ENCODE measurements at places on chromosomes 1 and 21.

- no peak for DNase-seq
Observed at GRCh38 chr21:29215709-29216108, 83.0 kb upstream of the BACH1 start.

GRCh38 chr1:171954361-171954760 is 113.1 kb downstream of the DNM3 start:
- DNase-seq = no peak

- no peak for DNase-seq
Observed at GRCh38 chr1:100036718-100037655, 67.2 kb downstream of the SLC35A3 start.

GRCh38 chr1:53732912-53733317 is 6.0 kb downstream of the GLIS1 start:
- DNase-seq = no peak

- DNase-seq = no peak
Observed at GRCh38 chr1:91553177-91553591, 52.5 kb downstream of the CDC7 start.

DNA sequence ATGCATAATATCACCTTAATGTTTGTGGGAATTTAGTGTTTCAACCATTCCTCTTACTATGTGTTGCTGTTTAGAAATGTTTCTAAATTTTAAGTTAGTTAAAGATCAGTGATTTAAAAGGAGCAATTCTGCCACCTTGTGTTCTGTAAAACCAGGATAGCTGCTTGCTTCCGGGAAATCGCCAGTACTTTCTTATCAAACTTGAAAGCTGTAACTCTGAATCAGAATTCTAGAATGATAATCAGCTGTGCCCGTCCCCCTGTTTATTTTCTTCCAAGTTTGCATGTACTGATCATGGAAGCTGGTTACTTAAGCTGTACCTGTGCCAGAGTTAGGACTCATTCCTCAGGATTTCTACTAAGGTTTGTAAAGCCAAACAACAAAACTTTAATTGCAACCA is 656.4 kb downstream of the LTN1 start:
- DNase-seq = peak; percentile 1

DNA sequence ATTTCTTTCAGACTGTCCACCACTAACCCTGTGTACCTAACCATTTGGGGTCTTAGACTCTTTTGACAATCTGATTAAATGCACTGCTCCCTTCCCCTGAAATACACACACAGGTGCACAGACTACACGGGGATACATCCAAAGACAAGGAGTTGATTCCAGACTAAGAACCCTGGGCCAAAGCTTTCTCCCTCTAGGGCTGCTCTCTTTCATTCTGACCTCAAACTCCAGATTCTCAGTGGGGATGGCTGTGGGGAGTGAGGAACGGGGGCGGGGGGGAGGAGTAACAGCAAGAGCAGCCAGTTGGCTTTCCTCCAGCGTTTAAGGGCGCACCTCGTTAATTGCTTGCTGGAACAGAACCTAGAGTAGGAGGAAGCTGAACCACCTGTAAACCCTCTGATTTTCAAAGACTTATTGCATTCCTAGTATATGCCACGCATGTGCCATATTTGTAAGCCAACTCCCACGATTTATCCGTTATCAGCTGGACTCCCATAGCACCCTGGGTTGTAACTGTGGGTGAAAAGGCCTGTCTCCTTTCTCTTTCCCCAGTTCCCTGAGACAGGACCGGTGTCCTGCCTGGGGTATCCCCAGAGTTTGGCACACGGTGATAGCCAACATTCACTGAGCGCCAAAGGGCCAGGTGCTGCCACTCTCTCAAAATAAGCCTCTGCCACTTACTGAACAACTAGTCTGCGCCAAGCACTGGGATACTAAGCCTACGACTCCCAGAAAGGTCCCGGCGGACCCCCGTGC is 920 bp downstream of the MTHFR start:
- DNase-seq = no peak

GRCh38 chr1:48069662-48070395 is 72.6 kb upstream of the TRABD2B start:
- DNase-seq = no peak

- DNase-seq = no peak
Observed at GRCh38 chr1:21436488-21437340, 3.2 kb upstream of the NBPF3 start.

DNA sequence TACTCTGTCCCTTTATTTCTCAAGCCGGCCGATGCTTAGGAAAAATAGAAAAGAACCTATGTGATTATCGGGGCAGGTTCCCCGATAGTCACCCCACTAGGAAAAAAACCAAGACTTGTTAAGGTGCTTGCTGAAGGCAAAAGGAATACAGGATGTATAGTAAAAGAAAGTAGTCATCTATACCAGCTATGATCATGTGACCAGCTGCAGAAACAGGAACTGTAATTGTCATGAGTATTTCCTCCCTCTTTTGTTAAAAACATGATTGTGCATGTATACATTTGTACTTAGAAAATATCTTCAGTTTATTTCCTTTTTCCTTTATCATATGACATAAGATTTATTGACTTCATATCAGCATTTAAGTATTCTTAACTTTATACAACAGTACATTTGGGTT is 30.5 kb downstream of the PIGK start:
- no peak for DNase-seq

DNA sequence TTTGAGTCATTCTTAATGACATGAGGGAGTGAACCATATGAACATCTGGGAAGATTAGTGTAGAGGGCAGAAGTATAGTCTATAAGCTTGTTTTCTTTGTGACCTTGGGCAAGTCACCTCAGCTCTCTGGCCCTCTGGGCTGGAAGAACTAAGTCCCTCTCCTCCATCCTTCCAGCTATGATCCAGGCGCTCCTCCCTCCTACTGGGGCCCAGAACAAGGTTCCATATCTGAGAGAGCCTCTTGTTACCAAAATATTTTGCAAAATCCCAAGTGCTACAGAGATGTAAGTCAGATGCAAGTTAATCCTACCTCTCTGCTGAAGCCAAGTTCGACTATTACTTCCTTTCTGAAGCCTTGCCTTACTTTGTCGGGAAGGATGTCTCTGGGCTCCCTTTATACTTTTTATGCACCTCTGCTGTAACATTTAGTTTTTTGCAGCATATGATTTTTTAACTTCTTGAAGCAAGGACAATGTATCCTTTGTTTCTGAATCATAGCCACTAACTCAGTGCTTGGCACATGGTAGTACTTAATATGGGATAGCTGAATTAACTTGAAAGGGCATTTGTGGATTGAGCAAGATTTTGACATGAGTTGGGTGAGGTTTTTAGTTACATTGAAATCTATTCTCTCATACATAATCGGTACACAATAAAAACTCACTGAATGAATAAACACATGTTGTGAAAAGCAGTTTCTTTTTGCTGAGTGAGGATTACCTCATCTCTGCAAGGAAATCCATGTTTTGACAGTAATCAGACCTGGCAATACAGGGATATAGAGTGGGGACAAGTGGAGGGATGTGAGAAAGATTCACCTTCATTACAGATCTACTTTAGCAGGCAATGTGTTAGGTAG is 54.7 kb upstream of the BEND5 start:
- DNase-seq = no peak

- DNase-seq = no peak
Observed at GRCh38 chr1:182990413-182991144, 32.6 kb upstream of the LAMC1 start.
